Endodermal cell (in vitro differentiated cells): ENCODE measurements at places on chromosomes 1 and 21. TPM values are rescaled to one million over a fixed set of nuclear protein-coding genes. Genes with fewer than 3 reads are reported as not detected.

DNA sequence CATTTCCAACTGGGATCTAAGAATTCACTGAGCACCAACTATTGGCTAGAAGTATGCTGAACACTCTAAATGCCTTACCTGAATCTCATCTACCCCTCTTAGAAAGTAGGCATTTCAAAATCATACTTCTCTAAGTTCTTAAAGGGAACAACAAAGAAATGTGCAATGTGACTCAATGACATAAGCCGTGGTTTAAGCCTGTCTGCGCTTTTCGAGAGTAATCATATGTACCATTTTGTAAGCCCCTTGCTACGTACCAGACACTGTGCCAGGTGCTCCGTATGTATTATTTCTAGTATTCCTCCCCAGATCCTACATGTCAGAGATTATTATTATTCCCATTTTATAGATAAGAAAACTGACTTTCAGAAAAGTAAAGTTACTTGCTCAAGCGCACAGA, 454.2 kb downstream of the SETD4 start:
- no peak for DNase-seq

DNA sequence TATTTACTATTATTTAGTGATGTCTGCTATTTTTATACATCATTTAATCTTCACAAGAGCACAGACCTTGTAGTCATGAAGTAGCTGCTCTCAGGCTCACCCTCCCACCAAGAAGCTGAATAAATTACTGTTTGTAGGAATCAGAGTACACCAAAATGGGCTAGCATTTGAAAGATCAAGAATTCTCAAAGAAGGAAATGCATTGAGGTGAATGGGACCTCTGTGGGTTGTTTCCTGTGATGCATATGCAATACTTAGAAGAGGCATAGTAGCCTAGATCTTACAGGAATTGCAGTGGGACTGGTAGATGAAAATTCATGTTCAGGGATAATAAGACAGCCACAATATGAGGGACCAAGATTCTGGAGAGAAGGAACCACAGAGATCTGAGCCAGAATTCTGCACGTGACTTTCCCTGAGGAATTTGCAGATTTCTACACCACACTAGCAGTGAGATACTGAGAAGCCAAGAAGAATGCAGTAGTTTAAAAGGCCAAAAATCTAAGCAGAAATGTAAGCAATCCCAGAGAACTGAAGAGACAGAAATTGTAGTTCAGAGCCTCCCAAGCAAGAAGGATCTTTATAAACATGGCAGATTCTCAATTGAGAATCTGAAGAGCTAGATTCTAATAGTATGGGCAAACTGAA, 307.0 kb downstream of the ST6GALNAC3 start:
- DNase-seq: no peak

- no peak for DNase-seq
Observed at GRCh38 chr1:16141573-16142336, 14.1 kb downstream of the EPHA2 start.

ITLN1 gene
- 0.51 to 1.6 TPM in 2 of 3 replicates, not detected in the other for total RNA-seq

ARHGEF10L gene
- total RNA-seq: 5.2 to 6.8 TPM (median 5.8 TPM) in 3 replicates

GPATCH3 gene
- 21.3 and 24.6 TPM in 2 replicates for total RNA-seq
